Right ventricle myocardium superior (tissue), 1 donor: ENCODE measurements at places on chromosomes 6 and 20. TPM values are rescaled to one million over a fixed set of nuclear protein-coding genes. Genes with fewer than 3 reads are reported as not detected.

LTB gene
- total RNA-seq = not detected

LTA gene
- total RNA-seq = not detected

OOEP gene
- total RNA-seq = not detected

STK35 gene
- 11.7 TPM for total RNA-seq

GID8 gene
- 15.5 TPM for total RNA-seq

C6orf15 gene
- not detected for total RNA-seq

ACSS2 gene
- total RNA-seq = 137 TPM

KIAA1586 gene
- 6.5 TPM for total RNA-seq

TPD52L1 gene
- total RNA-seq = 43.5 TPM

PDYN gene
- not detected for total RNA-seq

CRNKL1 gene
- 15.8 TPM for total RNA-seq

KCNS1 gene
- not detected for total RNA-seq

OPN5 gene
- not detected for total RNA-seq

ARMH2 gene
- total RNA-seq = not detected

RSPH4A gene
- not detected for total RNA-seq

FOXF2 gene
- total RNA-seq = 0.16 TPM

SASH1 gene
- total RNA-seq = 35.8 TPM

GRM1 gene
- total RNA-seq = 2.2 TPM

ZNF133 gene
- total RNA-seq = 5.3 TPM

FOXC1 gene
- total RNA-seq = 3.5 TPM

SLC22A3 gene
- 1.2 TPM for total RNA-seq

CAPN11 gene
- 0.43 TPM for total RNA-seq

OR2B3 gene
- not detected for total RNA-seq

SYTL3 gene
- 11.7 TPM for total RNA-seq

VGLL2 gene
- not detected for total RNA-seq

DCDC2 gene
- total RNA-seq = not detected

TBX18 gene
- 5.5 TPM for total RNA-seq

MEI4 gene
- 0.73 TPM for total RNA-seq

ABHD16B gene
- not detected for total RNA-seq

LY6G6C gene
- not detected for total RNA-seq

SAMD5 gene
- 1.00 TPM for total RNA-seq

LIN28B gene
- not detected for total RNA-seq

MYO6 gene
- total RNA-seq = 5.4 TPM

ZBP1 gene
- total RNA-seq = not detected
